Activated CD8-positive, alpha-beta memory T cell treated with anti-CD3 and anti-CD28 coated beads, Interleukin-2, amount 50 U/mL, for 4 hours (primary cell): ENCODE measurements at places on chromosomes 12 and 14.

- no peak for DNase-seq
These were observed 116.2 kb upstream of the TMEM260 start for GRCh38 chr14:56463271-56463890.

DNA sequence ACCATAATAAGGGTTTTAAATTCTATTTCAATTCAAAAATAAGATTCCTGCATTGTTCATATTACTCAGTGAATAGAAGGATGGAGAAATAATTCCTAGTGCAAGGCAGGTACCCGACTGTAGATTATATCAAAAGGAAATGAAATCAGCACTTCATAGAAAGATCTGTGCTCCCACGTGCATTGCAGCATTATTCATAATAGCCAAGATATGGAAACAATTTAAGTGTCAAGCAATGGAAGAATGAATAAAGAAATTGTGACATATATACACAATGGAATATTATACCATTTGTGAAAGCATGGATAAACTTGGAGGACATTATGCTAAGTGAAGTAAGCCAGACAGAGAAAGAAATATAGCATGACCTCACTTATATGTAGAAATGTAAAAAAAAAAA is 53.8 kb downstream of the SLC6A15 start:
- no peak for DNase-seq

DNA sequence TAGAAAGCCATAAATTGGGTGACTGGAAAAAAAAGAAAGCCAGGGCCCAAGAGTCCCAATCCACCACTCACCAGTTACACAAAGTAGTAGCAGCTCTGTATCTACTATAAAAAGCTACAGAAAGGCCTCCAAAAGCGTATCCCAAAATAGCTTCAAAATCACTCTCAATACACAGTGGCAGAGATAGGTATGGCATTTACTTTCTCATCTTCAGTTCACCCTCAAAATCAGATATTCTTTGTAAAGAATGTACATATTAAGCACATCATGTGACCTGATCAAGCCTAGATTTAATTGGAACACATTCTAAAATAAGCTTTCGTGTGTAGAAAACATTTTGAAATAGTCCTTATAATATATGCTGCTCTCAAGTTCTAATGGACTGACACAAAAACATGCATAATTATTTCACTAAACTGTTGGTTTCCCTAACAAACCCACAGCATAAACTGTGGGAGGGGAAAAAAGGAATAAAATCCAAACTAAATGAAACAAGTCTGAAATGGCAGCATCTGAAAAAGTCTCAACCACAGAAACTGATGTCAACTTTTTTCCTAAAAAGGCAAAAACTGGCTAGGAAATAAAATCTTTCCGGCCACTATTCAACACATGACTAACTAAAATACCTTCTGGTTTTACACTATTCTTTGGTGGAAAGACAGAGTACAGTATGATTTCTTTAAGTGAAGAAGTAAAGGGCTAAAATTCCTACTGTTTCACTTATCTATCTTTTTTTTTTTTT is 25.9 kb downstream of the UBE2N start:
- no peak for DNase-seq

DNA sequence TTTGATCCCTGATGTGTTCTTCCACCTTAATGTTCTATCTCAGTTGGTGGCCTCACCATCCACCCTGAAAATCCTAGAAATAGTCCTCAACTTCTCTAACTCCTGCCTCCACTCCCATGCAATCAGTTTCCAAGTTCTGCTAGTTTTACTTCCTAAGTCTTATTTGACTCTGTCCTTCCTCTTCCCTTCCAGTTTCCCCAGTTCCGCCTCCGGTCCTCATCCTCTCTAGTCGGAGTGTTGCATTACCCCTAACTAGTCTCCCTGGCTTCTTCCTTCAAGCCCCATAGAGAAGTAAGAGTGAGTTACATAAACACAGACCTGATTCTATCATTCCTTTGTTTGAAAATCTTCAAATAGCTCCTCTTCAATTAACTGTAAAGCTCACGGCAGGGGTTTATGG is 236.5 kb downstream of the GXYLT1 start:
- DNase-seq = no peak

GRCh38 chr12:123032736-123033391 is 52.4 kb downstream of the ARL6IP4 start:
- DNase-seq = no peak

DNA sequence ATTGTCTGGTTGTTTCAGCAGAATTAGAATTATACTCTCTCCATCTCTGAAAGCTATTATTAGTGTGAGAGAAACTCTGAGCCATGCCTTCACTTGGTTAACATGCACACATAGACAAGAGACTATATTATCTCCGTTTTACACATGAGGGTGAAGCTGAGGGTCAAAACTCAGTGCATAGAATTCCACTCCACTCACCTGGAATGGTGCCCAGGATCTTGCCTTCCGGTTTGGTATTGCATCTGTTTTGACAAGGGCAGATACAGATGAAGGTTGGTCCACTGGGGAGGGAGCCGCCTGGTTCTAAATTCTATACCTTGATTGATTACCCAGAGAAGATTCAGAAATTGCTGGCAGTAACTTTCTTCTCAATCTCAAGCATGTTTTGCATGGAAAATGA is 149.5 kb upstream of the PELI2 start:
- no peak for DNase-seq

DNA sequence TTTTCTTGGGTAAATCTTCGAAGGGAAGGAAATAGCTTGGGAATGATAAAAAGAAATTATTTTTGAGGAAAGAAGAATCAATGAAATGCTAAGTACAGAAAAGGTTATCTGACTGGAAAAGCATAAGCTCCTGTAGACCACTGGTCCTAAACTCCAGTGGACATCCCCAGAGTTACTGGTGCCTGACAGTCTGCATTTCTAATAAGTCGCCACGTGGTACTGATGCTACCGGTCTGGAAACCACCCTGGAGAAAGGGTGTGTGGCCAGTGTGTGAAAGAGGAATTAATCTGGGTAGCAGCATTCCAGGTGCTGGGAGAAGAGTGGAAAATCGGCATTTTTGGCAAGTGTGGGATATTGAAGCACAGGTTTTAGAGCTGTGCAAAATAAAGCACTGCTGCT is 73.3 kb downstream of the FBXW8 start:
- DNase-seq = no peak

DNA sequence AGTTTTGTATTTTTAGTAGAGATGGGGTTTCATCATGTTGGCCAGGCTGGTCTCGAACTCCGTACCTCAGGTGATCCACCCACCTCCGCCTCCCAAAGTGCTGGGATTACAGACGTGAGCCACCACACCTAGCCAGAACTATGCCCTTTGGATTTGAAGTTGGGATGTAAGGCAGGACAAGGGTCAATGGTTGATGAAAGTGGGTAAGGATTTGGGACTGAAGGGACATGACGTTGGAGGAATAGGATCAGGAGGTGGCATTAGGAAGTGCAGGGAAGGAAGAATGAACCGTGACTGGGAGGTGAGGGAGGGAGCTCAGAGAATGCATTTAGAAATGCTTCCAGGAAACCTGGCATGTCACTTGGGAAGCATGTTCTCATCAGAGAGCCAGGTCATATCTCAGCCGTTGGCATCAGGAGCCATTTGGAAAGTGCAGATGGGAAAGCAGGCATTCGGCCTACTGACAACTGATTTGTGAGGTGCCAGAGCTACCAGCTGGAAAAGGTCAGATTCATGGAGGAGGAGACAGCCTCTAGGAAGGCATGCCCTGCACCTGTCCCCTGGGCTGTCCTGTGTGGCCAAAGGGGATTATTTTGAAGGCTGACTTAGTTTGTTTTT is 2.2 kb downstream of the CRADD start:
- DNase-seq = no peak

DNA sequence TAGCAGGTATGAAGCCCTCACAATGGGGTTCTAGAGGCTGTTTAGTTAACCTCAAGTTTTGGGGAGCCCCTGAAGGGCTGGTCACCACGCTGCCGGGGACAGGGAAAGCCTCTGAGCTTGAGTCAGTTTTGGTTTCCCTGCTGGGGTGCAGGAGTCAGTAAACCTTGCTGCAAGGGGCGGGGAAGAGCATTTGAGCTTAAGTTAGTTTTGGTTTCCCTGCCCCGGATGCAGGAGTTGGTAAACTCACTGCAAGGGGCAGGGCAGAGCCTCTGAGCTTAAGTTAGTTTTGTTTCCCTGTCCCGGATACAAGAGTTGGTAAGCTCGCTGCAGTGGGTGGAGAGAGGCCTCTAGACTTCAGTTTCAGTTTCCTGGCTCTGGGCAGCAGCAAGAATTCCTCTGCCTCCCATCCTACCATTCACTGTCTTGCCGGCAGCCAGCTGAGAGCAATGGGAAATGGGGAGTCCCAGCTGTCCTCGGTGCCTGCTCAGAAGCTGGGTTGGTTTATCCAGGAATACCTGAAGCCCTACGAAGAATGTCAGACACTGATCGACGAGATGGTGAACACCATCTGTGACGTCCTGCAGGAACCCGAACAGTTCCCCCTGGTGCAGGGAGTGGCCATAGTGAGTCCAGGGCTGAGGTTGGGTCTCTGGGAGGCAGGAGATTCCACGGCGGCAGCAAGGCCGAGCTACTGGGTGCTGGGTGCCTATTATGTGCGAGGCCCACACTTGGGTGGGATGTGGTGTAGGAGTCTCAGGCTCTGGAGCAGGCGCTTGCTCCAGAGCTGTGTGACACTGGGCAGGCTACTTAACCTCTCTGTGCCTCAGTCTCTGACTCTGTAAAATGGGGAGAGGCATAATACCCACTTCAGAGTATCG is at the start of gene OAS2:
Gene OAS2 (plus strand): TSS at position 357 of the 878 bp plus-strand sequence. CDS start 90 bp downstream, at position 447.
- peak; percentile 70 for DNase-seq

GRCh38 chr12:76738824-76739579 is 24.9 kb upstream of the ZDHHC17 start:
- no peak for DNase-seq

DNA sequence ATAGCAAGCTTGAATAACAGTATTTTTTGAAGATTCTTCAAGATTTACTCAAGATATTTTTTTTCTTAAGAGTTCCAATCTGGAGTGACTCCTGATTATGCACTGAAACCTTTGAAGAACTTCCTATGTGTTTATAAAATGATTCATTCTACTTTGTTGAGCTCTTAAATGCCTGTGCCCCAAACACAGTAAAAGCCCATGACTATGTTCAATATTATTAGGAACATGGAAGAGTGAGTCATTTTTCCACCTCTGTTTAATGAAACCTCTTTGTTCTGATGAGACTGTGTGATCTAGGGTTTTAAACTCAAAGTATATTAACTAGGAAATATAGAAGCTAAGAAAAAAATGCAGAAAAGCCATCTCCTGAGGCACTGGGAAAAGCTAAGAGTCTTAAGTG is 415.0 kb upstream of the FBXO33 start:
- no peak for DNase-seq

DNA sequence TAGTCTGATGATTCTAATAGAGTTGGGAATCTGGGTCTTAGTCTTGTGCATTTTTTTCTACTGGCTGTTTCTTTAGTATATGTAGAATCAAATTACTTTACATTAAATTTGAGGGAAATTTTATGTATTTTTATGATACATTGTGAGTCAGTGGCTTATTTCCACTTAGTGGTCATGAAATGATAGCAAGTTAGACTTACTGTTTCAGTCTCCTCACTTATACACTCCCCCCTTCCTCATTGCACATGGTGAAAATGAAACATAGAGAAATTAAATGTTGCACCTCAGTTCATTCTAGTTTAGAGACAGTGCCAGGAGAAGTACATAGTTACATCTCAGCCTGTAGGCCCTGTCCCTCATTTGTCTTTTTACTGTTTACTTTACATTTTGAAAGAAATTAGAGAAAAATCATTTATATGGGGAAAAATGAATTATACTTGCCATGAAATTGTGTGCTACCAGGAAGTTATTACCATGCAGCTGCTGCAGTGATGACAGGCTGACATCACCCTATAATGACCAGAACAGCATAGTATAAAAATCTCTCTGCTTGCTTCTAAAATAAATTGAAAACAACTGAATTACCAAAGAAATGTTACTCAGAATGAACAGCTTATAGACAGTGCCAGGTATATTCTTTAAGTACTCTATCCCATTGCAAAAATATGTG is 113.2 kb downstream of the TRMT5 start:
- no peak for DNase-seq

GRCh38 chr14:26597071-26597588 is 703 bp downstream of the NOVA1 start:
- no peak for DNase-seq

DNA sequence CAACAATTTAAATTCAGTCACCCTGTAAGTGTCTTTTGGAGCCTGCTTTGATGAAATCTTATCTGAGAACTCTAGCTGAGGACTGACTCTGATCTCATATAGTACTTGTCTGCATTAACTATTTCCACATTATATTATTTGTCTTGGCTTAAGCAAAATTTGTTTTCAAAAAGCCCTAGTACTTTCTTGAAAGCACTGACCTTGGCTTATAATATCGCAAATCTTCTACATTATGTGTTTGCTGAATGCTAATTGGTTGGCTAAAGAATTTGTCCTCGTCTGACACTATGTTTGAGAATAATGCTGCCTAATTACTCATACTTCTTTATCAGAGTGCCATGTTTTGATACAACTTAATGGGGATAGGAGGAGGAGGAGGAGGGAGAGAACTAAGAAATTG is 46.9 kb upstream of the FLRT2 start:
- DNase-seq = no peak

DNA sequence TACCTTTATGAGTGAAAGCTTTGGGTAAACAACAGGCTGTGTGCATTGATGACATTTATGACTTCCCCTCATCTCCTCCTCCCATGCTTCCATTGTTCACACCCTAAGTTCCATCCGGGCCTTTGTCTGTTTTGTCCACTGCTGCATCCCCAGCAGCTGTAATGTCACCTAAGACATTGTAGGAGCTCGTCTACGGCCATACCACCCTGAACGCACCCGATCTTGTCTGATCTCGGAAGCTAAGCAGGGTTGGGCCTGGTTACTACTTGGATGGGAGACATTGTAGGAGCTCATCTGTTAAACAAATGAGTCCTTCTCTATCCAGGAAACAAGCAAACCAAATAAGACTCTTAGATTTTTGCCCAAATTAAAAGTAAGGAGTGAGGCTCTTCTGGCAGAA is 40.4 kb upstream of the SYCP3 start:
- DNase-seq = no peak

DNA sequence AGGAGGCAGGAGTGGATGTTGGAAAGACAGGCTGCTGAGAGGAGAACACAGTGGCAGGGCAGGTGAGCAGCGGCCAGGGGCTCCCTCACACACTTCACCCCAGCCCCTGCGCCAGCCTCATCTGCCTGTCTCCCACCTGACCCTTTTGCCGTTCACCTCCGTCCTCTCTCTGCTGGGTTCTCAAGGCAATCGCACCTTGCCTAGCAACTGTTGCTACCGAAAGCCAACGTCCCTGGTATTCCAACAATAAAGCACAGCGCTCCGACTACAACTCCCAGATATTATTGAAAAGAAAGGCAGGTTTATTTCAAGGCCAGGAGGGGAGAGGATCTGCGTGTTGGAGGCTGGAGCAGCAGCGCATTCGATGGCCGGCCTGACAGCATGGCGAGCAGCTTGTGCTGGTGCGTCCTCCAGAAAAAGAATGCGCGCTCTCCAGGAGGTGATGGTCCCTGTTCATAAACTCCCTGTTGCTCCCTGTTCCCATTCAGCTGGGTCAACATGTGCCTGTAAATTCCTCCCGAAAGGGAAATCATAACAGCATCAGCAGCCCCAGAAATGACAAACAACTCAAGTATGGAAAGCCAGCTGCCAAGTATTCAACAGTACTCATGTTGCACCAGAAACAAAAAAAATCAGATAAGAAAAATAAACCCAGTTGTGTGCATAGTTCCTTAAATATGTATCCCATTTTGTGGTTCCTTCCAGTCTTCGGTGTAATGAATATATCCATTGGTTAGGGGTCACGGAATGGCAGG is 153.0 kb upstream of the DIO3 start:
- DNase-seq = no peak
